CD4-positive, alpha-beta T cell treated with Interleukin-17A for 1 hour (primary cell): ENCODE measurements at places on chromosomes 4 and X.
A peak's percentile ranks its signal among the peaks of the same experiment; 100 is the strongest.

GRCh38 chr4:169566021-169566818 lies 46.2 kb downstream of the NEK1 start:
- DNase-seq, result peak; percentile 46

DNA sequence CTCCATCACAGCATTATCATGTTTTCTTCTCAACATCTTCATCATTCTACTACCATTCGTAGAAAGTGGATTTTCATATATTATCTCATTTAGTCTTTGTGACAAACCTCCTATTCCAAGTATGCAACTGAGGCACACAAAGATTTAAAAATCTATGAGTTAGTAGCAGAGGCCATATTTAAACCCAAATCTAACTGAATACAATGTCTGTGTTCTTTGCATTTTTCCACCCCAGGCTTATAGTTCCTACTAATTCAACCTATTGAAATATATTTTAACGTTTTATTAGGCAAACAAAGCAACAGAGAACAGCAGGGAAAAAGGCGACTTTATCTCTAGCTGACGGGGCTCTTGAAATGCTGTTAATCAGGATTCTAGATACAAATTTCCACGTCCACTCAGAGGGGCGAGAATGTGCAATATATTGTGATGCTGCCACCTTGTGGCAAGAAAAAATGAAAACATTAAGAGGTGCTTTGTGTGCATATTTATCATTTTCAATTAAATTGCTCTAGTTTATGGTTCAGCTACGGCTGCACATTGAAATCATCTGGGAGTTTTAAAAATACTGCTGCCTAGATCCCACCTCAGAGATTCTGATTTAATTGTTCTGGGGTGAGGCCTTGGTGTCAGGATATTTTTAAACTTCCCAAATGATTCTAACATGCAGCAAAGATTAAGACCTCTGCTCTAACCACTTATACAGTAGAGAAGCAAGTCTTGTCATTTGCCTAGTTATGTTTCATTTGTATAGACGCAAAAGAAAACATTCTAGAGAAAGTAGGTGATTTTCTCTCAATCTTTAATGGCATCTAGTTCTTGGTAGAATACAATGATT lies 315.9 kb downstream of the MAPK10 start:
- DNase-seq, result peak; percentile 14

DNA sequence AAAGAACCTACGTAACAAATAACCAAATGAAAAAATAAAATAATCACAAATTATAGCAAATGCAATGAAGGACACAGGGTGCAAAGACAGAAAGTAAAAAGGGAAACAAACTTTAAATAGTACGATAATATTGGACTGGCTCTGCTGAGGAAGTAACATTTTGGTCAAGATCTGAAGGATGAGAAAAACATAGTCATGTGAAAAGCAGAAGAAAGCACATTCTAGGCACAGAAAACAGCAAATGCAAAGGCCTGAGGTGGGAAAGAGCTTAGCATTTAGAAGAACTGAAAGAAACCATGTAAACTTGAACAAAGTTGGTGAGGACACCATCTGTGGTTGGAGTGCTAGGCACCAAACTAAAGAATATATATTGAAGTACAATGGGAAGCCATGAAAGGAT lies 111.2 kb downstream of the PPP3CA start:
- no peak for DNase-seq

GRCh38 chr4:82706349-82707000 lies 92.1 kb downstream of the SCD5 start:
- no peak for DNase-seq

GRCh38 chr4:163558539-163559044 lies 64.1 kb downstream of the TMA16 start:
- DNase-seq, result peak; percentile 40

DNA sequence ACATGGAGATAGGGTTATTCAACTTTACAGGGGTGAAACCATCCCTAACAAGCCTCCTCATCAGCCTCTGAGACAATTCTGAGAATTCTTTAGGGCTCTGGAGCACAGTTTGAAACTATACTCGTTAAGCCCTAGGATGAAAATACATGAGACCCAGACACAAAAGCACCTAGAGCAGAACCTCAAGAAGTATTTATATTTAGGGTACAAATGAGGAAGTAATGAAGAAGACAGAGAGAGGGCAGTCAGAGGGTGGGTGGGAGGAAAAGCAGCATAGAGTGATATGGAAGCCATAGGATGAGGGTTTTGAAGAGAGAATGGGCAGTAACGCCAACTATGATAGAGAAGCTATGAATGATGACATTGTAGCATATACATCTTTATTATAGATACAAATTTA lies 250.3 kb downstream of the DCLK2 start:
- no peak for DNase-seq

- DNase-seq, result no peak
Measured at GRCh38 chrX:78693012-78693411, 33.9 kb upstream of the RTL3 start.

DNA sequence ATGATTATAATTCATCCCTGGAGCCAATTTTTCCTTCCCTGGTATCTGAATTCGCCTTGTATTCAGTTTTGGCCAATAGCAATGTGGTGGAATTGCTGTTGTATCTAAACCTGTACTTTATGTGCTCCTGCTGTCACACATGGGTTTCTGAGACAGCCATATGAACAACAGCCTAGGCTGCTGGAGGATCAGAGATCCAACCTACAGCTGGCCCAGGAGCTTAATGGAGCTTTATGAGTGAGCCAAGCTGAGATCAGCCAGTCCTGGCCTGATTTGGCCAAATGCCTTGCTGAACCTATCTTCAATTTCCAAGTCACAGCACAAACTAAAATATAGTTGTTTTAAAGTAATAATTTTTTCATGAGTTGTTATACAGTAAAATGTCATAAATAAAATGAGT lies 1071.5 kb downstream of the PCDH7 start:
- no peak for DNase-seq

DNA sequence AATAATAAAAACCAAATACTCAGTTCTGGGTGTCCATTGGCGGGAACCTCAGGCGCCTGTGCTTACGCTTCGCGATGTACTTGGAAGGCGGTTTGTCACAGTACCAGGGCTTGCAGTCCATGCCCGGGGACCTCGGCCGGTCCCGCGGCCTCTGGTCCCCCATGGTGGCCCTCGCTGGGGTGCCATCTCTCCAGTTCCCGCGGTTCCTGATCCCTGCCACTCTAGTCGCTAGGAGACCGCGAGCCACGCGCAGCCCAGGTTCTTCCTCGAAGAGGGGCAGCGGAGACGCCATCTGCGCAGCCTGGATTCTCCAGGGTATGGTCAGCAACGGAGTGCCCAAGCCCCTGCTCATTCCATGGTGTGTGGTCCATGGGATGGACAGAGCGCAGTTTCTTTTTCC lies 26.4 kb upstream of the LANCL3 start:
- DNase-seq, result no peak

- no peak for DNase-seq
Measured at GRCh38 chr4:48851651-48852050, 20.8 kb downstream of the OCIAD1 start.

DNA sequence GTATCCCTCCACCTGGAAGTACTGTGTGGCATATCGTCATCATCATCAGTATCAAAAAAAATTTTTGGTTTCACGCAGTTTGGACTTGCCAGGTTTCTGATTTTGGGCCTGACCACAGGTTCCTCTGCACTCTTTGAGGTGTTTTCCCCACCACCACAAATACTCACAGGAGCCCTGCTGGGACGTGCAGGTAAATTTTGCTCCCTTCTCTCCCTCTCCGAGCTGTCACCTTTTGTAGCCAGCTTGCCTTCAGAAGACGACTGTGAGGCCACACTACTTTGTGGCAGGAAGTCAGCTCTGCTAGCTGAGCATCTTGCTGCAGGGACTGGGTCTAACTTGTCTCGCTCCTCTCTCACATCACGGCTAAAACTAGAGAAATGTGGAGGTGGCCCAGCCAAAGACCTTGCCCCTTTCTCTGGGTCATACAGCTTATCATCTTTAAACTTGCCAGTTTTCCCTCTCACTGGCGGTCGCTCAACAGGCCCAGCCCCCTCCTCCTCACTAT lies 2.8 kb downstream of the PJA1 start:
- DNase-seq, result peak; percentile 34

GRCh38 chrX:13689741-13690211 lies 848 bp downstream of the RAB9A start:
- no peak for DNase-seq

GRCh38 chr4:56570041-56570440 lies 64.5 kb downstream of the ARL9 start:
- DNase-seq, result no peak

- DNase-seq, result no peak
Measured at GRCh38 chrX:111778591-111778990, 97.4 kb upstream of the TRPC5OS start.

DNA sequence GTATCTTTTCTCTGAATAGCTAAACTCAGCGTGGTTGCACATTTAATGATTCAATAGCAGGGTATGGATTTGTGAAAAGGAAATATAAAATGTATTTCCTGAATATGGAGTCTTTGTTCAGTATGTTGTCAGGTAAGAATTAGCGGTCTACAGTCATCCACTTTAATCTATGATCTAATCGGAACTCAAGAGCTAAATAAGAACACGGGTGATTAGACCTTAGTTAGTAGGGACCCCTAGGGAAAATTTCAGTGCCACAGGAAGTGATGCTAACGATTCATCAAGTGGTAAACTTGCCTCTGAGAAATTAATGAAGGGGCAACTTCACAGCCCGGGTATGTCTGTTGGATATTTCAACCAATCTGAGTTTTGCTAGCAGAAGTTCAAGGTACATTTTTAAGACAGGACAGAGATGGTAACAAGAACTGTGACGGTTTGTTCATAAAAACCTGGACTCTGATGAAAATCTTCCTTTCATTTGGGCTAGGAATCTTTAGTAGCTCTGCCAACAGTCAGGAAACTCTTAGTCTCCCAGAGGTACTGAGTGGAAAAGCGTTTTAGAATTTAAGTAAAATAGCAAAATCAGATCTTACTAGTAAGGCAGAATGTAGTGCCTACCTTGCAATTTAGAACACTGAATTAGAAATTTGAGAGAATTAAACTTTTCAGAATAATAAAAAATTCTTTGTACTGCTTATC lies 47.1 kb downstream of the PCDH7 start:
- DNase-seq, result no peak

GRCh38 chr4:65023883-65024670 lies 614.8 kb upstream of the TECRL start:
- DNase-seq, result no peak

GRCh38 chrX:33133320-33133719 lies 78.0 kb downstream of the DMD start:
- DNase-seq, result no peak

DNA sequence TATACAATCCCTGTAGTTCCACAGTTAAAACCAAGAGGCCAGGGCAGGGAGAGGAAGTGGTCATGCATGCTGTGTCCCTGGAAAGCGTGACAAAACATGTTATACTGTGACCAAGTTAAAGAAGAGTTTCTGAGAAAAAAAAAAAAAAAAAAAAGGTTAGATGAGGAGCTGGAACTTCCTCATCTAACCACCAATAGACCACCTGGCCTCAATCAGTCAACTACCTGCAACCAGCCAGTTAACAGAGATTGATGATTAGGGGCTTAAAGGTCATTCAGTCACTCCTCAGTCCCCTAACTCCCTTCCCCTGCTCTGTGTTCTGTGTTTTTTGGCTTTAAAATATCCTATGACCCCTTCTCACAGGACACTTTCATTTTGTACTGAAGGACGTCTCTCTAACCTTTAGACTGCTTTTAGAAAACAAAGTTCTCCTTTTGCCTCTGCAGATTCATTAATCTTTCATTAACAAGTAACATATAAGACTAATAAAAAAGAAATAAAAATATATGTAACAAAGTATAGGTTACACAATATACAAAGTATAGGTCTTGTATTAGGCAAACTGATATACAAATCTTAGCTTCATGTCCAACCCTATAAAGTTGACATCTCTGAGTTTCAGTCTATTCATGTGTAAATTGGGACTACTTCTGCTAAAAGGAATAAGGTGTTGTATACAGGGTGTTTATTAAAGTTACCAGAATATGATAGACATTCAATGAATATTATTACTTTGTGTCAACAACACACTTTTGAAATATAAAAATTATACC lies 179.1 kb upstream of the NDST4 start:
- DNase-seq, result no peak

DNA sequence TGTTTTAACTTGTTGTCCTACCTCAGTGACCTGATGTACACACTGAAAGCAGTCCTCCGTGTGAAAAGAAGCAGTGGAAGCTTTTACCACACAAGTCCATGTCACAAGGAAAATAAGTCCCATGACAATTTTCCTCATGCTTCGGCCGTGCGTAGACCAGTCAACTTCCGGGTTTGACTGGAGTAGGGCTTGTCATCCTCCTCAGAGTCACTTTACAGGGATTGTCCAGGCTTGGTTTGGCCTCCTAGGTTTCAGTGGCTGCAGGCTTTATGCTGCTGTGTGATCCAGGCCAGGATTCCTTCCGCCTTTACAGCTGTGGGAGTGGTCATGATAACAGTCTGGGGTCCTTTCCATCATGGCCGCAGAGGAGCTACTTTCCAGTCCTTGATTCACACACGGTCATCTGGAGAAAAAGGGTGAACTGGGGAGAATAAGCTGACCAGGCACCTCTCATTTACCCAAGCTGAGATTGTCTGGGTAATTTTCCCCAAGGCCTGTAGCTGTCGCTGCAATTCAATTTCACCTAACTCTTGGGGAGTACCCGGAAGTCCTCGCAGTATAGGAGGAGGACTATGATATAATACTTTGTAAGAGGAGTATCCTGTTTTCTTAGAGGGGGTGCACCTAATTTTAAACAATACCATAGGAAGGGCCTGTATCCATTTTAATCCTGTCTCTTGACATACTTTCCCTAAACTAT lies 206.1 kb upstream of the KLF8 start:
- no peak for DNase-seq

DNA sequence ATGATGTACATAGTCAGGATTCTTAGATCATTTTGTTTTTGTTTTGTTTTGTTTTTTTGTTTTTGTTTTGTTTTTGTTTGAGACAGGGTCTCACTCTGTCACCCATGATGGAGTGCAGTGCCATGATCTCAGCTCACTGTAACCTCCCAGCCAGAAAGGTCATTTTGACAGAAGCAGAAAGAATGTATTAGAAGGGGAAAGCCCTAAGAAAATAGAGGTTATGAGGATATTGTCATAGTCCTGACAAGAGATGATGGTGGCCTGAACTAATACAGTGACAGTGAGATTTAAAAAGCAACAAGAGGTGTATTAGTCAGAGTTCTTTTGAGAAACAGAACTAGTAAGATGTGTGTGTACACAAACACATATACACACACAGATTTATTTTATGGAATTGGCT lies 503.3 kb downstream of the RPA4 start:
- no peak for DNase-seq

- no peak for DNase-seq
Measured at GRCh38 chrX:143873343-143873742, 10.5 kb upstream of the UBE2NL start.

DNA sequence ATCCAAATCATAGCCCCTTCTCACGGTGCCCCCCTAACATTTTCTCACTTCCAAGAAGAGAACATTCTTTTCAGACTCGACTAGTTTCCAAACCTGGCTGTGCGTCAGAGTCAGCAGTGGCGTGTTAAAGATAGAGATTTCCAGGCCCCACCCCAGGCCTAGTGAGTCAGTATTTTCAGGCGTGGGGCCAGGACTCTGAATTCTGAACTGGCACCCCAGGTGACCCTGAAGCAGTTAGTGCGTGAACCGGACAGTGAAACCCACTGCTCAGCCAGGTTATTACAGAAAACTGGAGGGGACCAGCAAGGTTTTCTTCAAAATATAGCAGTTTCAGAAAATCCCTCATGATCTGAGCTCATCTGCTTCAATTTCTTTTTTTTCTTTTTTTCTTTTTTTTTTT lies 35.0 kb upstream of the BCOR start:
- DNase-seq, result no peak

- DNase-seq, result no peak
Measured at GRCh38 chr4:55364691-55365344, 18.8 kb downstream of the SRD5A3 start.

- DNase-seq, result peak; percentile 40
Measured at GRCh38 chrX:149513825-149514428, 8.8 kb upstream of the IDS start.

- DNase-seq, result no peak
Measured at GRCh38 chr4:25142468-25142867, 17.8 kb downstream of the SEPSECS start.
